ENCODE measurements at places on chromosomes 2 and 18.

DNA sequence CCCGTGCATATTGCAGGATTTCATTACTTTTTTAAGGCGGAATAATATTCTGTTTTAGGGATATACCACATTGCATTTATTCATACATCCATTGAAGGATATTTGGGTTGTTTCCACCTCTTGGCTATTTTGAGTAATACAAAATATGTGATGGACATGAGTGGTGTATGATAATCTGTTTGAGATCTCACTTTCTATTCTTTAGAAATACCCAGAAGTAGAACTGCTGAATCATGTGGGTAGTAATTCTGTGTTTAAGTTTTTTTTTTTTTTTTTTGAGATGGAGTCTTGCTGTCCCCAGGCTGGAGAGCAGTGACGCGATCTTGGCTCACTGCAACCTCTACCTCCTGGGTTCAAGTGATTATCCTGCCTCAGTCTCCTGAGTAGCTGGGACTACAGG is 201.4 kb downstream of the NYAP2 start:
- no peak for DNase-seq

DNA sequence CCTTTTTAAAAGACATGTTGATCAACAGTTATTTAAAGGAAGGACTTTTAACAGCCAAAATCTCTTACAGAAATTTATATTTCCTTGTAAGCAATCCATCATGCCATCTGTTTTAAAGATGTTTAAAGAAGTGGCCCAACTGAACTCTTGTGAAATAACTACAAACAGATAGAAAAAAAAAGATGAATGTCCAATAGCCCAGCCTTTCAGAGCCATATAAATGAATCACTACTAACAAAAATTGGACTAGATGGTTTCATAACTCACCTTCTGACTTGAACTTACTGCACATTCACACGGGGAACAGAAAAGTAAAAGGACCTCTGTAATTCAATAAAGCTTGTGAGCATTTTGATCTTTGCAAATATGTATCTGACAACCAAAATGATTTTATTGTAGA is 319.0 kb upstream of the CHAC2 start:
- no peak for DNase-seq

- DNase-seq, result no peak
These were observed 123.2 kb downstream of the PHLPP1 start for GRCh38 chr18:62838475-62839098.

- DNase-seq, result no peak
These were observed 26.2 kb upstream of the SNORC start for GRCh38 chr2:232843834-232844233.

DNA sequence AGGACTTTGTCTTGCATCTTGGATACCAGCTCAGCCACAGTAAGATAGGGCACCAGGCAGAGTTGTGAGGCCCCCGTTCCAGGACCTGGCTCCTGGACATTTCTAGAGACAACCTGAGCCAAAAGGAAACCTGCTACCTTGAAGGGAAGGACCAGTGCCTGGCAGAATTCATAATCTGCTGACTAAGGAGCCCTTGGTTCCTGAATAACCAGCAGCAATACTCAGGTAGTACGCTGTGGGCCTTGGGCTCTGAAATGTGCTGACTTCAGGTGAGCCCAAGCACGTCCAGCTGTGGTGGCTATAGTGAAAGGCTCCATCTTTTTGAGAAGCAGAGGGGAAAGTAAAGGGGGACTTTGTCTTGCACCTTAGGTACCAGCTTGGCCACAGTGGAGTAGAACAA is 28.5 kb downstream of the SERPINB11 start:
- DNase-seq, result no peak

DNA sequence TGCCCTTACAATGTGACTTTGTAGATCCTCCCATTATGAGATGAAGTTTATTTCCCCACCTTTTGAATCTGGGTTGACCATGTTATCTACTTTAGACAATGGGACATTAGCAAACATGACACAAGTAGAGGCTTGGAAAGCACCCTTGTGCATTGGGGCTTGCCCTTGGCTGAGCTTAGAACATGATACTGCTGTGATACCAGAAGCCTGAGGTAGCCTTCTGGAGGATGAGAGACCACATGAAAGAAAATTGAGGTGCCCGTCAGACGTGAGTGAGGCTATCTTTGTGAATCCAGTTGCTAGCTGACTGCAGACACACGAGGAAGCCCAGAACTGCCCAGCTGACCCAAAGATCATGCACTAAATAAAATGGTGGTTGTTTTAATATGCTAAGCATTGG is 341.2 kb downstream of the CYP26B1 start:
- DNase-seq, result no peak

DNA sequence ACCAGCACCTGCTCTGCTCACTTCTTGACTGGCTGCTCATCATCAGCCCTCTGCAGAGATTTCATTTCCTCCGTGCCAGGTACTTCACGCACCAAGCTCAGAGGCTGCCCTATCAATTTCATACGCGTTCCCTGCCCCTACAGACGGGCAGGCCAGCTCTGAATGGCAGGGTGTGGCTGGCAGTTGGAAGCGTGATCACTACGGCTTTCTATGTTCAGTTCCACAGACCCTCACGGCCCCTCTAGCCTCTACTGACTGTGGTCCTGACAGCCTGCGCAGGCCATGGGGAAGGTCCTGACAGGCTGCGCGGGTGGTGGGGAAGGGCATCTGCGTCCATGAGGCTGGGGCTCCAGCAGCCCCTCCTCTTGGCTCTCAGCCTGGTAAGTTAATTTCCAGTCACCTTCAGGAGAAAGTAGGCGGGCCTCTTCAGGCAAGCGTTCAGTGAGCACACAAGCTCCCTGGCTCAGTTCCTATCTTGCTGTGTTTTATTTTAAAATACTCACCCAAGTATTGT is 154.8 kb downstream of the ZNF236 start:
- DNase-seq, result no peak

DNA sequence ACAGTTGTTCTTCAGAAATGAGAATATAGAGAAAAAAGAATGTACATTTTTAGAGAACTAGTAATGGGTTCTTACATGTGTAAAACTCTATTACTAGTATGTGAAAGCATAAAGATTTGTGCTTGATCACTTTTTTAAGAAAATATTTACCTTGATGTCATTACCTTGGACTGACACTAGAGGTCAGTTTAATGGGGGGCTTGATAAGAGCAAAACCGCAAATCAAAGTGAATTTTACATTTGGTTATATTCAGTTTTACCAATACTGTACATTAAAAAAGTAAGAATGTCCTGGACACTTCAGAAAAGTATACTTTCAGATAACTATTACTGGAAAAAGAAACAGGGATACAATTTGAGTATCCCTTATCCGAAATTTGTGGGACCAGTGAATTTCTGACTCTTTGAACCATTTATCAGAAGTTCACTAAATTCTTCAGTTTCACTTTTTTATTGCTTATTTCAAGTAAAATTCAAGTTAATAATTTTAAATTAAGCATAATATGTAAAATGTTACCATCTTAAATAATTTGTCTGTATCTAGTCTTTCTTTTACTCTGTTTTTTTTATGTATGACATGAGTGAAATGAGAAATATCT is 1149.5 kb downstream of the DSC3 start:
- no peak for DNase-seq

DNA sequence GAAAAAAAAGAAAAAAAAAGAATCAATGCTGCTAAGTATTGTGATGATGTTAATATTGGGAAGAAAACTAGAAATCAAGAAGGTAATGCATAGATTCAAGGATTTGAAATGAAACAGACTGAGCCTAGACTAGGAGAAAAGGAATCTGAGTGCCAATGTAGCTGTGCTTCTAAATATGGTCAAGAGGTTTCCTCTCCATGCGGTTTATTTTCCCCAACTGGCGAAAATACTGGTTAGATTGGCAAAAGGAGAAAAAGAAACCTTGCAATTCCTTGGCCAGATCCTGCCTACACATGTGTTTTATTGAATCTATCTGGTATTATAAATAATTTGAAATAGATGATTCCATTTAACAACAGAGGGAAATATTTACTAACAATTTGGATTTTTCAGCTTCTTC is 5.7 kb downstream of the SCN3A start:
- DNase-seq, result peak; percentile 31

DNA sequence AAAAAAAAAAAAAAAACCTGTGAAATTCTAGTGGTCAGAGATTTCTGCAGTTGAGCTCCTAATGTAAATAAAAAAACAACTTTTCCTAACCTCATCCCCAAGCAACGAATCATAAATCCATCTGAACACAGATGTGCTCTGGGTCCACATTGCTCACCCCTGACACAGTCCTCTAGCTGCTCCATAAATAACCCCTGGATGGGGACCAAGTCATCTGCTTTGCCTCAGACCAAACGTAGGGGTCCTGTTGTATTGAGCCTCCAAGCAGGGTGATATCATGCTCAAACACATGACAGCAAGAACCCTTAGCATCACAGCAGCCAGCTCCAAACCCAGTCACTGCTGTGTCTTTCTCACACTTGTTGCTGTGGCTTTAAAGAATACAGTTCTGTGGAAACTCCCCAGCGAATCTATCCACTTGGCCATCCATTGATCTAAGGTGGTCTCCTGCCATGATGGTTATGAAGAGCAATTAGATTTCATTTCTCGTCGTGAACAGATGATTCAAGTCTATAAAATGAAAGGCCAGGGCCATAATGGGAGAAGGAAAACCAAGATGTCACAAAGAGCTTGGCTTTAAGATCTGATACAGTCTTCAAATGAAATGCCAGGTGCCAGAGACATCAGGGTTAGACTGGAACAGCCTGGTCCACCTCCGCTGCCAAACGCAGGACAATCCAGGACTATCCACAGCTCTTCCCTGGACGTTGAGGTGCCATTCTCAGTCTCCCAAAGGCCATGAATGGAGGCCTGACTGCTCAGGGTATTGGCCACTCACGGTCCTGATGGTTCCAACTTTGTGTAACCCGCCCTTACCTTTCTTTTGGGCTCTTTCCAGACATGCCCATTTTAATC is 39.0 kb downstream of the TBC1D8 start:
- DNase-seq, result no peak

DNA sequence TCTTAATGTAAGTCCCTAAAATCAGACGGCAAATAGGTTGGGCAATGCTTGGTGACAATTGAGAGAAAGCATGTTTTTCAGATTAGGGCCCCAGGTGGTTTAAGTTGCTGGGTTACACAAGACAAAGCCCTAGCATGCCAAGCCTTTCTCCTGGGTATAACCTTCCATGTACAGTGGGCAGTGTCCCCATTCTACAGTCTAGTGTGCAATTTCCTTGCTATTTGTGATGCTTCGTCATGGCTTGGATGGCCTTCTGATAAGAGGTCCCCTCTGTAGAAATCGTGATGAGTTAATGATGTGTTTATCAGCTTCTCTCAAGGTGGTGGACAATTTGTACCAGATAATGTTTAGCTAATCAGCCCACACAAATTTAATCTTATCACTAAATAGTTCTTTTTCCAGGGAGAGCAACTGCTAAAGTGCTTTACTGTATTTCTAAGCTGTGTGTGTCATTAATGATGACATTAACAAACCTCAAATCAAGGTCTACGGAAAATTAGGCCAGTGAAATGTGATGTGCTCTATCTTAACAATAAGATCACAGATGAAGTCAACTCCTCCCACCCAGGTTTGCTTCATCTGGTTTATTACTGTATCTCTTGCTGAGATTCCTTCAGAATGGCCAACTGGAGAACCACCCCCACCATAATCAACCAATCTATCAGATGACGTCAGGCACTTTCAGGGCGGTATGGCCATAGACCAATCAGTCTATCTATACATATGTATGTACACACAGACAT is 61.7 kb downstream of the PLB1 start:
- DNase-seq, result no peak

GRCh38 chr2:180520206-180520605 is 460.2 kb upstream of the UBE2E3 start:
- DNase-seq, result no peak

- DNase-seq, result no peak
These were observed 65.4 kb downstream of the CCDC85A start for GRCh38 chr2:56248965-56249742.

- no peak for DNase-seq
These were observed 115.4 kb upstream of the HS6ST1 start for GRCh38 chr2:128433911-128434550.

DNA sequence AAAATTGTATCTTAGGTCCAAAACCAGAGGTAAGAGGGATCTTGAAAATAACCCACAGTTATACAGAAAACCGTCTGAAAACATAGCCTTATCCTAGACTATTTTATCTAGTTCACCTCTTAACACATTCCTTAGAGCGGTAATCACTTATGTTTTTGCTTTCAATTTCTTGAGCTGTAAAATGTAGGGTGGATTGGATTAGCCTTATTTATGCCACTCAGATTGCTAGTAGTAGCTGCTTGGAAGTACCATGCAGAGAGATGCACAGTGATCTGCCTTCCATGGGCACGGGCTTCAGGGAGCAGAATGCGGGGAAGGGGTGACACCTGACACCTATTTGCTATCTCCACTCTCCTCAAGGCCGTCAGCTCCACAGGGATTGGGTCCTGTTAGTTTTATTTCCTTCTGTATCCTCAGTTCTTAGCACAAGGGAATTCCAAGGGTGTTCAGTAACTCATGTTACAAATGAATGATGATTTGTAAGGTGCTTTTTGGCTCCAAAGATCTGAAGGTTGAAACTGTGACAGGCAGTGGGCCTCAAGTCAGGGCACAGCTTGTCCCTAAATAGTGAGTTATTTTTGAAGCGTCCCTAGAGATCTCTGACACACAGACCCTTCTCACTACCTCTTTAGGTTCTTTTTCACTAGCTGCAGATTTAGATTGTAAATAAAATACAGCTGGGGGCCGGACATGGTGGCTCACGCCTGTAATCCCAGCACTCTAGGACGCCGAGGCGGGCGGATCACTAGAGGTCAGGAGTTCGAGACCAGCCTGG is 64.0 kb upstream of the PMAIP1 start:
- no peak for DNase-seq

DNA sequence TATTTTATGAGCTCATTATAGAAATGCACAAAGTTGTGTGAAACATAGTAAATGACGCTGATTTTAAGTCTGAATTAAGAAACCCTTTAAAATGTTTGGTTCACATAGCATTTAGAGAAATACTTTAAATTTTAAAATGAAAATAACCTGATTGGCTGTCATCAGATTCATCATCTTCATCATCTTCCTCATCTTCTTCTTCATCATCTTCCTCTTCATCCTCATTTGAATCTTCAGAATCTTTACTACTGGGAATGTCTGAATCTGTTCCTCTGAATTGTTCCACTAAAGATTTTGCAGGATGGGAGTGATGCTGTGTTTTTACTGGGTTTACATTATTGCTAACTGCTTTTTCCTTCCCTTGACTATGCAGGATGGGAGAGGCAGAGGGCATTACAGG is 146.1 kb upstream of the WDSUB1 start:
- no peak for DNase-seq
